NCI-H1417 (cell line): ENCODE measurements at places on chromosomes 2 and 18.

GRCh38 chr2:161077367-161078210, 82.6 kb upstream of the TANK start:
- DNase-seq: no peak

- no peak for DNase-seq
These were observed 217.2 kb downstream of the DOK6 start for GRCh38 chr18:69617888-69618287.

DNA sequence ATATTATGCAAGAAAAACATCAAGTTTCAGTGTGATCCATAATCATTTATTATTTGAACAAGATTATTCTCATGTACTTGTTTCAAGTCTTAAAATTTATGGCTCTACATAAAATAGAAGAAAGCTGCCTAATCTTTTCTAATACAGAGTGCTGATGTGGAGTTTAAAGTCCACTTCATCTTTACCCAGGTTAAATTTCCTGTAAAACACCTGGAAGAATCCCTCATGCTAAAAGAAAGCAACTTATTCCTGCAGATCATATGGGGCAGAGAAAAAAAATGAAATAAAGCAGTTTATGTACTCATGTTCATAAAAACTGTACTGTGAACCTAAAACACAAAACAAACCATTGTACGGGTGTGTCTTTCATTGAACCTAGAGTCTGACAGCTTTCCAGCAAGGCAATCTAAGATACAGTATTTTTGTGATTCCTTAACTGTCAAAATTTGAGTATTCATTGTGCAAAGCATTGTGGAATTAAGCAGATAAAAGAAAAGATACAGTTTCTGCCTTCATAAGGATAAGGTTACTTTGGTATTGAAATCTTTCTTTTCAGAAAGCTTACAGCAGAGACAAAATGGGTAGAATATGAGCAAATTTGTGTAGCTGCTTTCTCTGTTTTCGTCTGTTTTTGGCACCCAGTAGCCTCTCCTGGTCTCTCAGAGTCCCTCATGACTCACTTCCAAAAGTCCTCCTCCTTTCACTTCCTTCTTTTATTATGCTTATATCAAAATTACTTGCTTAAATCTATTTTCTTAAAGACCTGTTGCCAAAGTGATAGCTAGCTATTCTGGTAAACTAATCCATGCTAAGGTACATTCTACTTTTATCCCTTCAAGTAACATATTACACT, 26.9 kb upstream of the GLS start:
- DNase-seq: no peak

GRCh38 chr2:133413863-133414262, 154.4 kb downstream of the NCKAP5 start:
- no peak for DNase-seq

DNA sequence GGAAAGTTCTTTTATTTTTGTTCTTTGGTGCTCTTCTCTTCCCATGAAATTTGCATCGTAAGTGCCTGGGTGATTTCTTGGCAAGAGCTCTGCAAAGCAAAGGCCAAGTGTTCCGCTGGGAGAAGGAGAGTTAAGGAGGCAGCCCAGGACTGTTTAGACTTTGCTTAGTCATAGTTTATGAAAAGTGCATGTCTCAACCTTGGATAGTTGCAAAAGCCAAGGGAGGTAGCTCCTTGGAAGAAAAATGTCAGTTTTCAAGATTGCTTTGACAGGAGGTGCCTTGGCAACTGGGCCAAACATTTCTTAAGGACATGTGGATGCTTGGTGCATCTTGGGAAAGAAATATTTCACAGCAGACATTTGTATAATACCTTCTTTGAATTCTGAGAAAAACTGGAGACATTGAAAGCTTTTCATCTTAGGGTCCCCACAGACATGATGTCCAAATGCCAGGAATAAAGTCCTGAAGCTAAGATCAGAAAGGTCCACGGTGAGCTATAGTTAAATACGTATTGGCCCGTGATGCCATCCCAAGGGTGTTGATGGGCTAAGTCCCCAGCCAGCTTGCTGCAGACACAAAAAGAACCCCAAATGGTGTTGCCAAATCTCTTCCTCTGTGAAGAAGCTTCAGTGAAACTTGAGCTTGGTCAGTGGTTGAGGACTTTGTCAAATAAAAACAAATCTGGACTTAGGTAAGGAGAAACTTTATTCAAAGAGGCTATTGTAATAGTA, 96.3 kb upstream of the THUMPD2 start:
- no peak for DNase-seq

- DNase-seq: no peak
These were observed 1157.4 kb downstream of the RPIA start for GRCh38 chr2:89848763-89849368.

DNA sequence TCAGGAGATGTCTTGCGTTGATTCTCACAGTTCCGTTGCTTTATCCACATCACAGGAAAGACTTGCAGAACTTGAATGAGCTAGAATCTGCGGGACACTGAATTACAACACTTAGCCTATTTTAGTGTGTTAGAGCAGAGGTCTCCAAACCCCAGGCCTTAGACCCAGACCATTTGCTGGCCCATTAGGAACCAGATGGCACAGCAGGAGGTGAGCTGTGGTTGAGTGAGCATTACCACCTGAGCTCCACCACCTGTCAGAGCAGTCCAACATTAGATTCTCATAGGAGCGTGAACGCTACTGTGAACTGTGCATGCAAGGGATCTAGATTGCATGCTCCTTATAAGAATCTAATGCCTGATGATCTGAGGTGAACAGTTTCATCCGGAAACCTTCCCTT, 3.8 kb downstream of the MRPL30 start:
- DNase-seq: no peak

- no peak for DNase-seq
These were observed 79.8 kb upstream of the NOSTRIN start for GRCh38 chr2:168722592-168722991.

DNA sequence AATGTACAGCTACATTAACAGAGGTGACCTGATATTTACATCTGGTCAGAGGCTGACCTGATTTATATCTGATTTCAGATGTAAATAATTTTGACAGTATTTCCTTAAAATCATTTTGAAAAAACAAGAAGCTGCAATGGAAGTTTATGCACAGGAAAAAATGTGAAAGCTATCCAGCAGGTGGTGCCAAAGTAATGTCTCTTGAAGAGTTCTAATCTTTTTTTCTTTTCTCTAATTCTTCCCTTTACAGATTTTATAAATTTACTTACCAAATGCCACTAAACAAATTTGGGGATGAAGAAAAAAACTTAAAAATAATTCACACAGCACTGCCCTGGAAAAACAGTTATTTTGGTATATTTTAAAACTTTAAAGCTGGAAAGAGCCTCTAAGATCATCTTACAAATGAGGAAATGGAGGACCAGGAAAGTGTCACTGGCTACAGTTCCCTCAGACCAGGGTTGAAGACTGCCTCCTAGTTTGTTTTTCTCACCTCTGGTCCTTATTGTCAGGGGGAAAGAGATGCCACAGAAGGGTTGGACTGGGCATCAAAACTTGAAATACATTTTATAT, 16.4 kb upstream of the FBLN7 start:
- DNase-seq: peak; percentile 18

DNA sequence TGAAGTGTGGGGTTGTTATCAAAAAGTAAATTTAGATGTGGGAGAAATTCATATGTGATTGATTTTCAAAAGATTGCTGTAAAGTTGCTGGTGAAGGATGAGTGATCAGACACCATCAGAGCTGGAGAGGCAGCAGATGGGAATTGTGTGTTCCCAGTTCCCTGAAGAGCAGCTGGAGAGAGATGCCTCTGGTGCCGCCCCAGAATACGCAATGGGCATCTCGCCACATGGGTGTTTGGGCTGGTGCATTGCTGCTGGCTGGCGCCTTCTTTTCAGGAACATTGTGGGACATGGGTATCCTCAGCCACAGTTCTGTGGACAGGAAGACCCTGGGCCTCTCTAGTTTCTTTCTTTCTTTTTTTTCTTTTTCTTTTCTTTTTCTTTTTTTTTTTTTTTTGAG, 11.9 kb downstream of the ATG4B start:
- DNase-seq: no peak

DNA sequence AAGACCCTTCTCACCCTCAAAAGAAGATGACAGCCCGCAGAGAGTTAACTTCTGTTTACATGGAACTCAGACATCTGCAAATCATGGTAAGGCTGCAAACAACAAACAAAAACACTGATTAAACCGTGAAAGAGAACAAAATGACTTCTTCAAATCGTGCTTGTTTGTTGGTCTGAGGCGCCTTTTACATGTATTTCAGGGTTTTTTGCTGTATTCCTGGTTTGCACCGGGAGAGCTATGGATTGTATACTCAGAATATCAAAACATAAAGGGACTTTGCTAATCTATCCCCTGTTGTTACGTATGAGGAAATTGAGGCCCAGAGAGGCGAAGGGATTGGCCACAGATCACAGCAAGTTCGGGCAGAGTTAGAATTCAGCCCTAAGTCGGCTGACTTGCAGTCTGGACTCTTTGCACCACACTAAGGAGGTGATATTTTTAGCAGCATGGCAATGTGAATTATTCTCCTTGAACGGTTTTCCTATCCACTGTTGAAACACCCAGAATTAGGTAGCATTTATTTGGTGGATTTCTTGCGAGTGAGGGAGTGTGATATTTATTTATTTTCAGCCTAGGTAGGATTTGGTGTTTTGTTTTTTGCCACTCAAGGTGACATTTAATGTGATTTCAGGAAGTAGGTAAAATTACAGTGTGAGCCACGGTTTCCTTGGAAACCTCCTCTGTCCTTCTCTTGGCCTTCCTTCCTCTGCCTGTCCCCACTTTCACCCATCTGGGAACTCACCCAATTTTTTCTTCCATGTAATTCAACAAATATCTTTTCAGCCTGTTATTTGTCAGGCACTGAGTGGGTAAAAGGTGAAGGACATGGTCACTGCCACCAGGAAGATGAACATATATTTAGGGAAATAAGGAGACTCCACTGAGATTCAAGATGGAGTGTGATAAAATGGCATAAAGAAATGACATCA, 980 bp upstream of the PDE6D start:
- no peak for DNase-seq

- DNase-seq: no peak
These were observed 956 bp downstream of the ESPNL start for GRCh38 chr2:238100821-238101771.

DNA sequence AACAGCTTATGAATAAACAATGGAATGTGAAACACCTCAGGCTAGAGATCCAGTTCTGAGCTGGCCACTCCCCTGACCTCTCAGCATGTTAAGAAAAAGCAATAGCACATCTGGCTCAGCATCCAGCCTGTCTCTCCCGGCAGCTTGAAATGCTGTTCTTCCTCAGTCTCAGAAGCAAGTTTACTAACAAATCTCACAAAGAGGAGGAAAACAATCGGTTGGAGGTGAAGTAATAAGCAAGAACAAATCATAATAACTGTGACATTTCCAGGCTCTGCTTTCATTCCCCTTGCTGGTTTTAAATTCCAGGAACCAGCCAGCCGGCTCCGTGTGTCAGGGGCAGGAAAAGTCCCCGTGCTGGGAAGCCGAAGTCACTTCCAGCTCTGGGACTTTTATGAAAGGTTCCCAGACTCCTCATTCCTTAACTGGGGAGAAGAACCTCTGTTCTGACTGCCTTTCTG, 133.9 kb upstream of the ARL4C start:
- no peak for DNase-seq

DNA sequence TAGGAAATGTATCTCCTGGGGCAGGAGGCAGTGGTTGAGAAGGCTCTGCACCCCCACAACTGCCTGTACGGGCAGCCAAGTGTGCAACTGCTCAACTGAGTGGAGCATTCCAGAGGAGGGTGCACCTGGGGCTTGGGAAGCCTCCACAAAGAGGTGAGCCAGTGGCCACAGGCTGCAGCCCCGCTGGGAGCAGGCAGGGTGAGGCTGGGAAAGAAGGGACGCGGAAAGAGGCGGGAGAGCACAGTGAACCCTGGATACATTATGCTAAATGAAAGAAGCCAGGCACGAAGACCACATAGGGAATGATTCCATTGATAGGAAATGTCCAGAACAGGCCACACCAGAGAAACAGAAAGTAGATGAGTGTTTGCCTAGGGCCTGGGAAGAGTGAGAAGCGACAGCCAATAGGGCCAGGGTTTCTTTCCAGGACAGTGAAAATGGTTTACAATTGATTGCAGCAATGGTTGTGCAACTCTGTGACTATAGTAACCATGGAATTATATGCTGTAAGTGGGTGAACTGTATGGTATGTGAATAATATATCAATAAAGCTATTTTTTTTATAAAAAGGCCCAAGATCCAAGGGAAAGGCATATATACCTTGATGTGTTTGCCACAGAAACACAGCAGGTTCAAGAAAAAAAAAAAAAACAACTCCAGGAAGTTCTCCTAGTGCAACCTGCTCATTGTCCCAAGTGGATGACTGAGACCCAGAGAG, 82.4 kb downstream of the DDX1 start:
- DNase-seq: no peak

- DNase-seq: no peak
These were observed 148.4 kb downstream of the HDAC4 start for GRCh38 chr2:239252393-239252792.

- DNase-seq: no peak
These were observed 44.4 kb upstream of the MGAT4A start for GRCh38 chr2:98775146-98775986.

GRCh38 chr18:8140841-8141501, 468.3 kb upstream of the RAB12 start:
- no peak for DNase-seq

DNA sequence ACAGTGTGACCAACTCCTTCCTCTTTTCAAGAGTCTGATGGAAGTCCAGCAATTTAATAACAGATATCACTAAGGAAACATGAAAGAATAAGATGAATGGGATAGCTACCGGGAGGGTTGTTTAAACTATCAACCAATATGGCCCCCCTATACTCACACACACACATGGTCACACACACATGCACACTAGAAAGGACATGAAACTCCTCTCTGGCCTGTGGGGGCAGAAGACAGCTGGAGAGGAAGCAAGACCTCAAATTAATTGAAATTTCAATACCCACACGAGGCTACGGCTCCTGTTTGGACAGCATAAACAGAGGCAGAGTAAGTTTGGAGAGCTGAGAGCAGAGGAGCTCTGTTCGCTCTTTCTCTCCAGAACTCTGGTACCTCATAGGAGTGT, 34.7 kb upstream of the REEP1 start:
- no peak for DNase-seq

GRCh38 chr2:37721201-37721560, 49.7 kb upstream of the CDC42EP3 start:
- no peak for DNase-seq

DNA sequence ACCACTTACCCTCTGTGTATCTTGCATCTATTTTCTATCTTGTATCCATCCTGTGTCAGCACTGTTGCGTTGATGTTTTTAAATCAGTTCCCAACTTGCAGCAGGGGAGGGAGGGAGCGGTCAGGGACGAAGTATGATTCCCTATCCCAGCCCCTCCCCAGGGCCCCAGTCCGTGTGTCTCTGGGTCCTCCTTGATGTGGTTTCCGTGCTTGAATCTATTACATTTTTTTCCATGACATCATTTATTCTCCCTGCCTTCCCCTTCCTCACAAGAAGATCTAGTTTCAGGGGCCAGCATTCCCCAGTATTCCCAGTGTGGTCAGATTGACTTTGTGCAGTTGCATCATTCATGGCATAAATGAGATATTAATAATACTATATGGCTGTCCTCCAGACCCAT, 479.3 kb downstream of the PTPRM start:
- DNase-seq: no peak
